CD4-positive, alpha-beta T cell treated with Interleukin-12 subunit alpha and Interleukin-12 subunit beta, for 1 hour (primary cell): ENCODE measurements at places on chromosomes 11 and 22.

GRCh38 chr11:62911137-62912130 is 9.7 kb downstream of the CHRM1 start:
- no peak for DNase-seq

DNA sequence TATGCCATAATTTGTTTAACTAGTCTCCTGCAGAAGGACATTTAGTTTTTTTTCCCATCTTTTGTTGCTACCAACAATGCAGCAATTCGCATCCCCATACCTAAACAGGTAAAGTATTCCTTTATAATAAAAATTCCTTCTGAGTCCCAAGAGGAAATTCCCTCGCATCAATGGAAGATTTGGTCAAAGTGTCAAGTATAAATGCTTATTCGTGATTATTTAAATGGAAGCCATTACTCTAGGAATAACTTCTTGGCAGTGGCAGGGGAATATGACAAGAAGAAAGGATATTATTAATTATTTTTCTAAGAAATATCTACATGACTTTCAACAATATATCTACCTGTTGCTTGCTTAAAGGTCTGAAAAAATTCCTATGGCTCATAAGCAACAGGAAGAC is 25.6 kb downstream of the RNF141 start:
- DNase-seq: no peak

DNA sequence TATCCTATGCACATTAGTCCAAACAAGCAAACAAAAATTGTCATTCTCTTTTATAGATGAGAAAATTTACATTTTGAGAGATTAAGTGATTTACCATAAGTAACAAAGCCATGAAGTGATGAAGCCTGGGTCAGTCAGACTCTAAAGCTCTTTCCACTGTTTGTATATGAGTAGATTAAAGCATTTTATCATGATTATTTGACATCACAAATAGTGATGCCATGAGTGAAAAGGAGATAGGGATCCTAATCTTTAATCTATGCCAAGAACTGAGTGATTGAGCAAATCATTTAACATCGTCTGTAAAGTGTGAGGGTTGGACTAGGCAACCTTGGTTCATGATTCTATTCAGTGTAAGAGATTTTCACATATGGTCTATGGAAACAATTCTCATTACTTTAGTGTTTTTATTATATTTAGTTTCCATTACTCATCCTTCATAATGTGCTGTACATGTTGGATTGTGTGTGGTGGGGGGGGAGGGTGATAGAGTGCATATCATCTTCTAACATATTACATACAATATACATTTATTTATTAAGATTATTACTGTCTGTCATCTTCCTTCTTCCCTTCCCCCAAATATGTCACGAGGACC is 50.7 kb downstream of the ARHGEF12 start:
- no peak for DNase-seq

DNA sequence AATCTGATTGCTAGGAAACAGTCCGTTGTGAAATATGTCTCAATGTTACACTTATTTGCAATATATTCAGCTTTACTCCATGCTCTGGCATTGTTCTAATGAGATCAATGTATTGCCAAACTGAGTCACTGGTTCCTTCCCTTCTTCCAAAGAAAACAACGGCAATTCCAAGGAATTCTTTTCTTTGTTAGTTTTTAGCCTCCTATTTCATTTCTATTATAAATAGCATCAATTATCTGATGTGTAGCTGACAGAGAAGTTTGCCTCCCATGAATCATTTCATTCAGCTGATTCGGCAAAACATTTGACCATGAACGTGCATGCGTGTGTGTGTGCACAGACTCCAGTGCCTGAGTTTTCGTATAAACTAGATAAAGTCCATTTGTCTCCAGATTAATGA is 346.8 kb downstream of the ETS1 start:
- no peak for DNase-seq

GRCh38 chr11:12704049-12704448 is 29.8 kb downstream of the TEAD1 start:
- DNase-seq: no peak

DNA sequence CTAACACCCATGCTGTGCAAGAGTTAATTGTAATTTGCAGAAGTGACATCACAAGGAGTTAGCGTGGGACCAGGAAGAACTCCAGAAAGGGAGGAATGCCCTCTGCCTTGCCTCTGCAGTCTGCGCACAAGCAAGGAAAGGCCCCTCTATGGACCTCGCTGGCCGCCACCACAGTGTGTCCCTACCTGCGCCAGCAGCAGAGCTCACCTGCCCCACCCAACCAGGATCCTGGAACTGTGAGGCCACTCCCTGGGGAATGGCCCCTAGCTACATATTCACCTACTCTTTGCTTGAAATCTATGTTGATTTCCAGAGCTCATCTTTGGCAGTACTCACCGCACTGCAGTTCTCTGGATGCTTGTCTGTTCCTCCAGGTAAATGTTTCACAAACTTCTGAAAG is 72.0 kb upstream of the MTNR1B start:
- no peak for DNase-seq
